ENCODE measurements at places on chromosomes 7 and 10. TPM values are rescaled to one million over a fixed set of nuclear protein-coding genes. Genes with fewer than 3 reads are reported as not detected.

DNA sequence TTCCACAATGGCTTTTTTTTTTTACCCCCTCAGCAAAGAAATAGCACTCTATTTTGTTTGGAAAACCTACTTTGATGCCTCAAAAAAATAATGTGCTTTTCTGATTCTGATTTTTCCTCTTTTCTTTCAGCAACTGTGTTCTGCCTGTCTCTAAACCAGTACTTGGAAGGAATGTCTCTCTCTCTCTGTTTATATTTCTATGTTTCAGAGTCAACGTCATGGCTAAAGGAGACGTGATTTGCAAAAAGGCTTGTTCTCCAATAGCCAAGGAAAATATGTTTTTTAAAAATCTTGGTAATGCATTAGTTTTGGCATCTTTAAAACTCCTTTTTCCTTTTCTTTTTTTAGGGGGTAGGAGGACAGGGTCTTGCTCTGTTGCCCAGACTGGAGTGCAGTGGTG, 56.0 kb upstream of the SDK1 start:
- H3K36me3 ChIP-seq = no peaks in the 10 kb centered on the region
- no peak overlapping the region for H3K4me3 ChIP-seq
- no peak for DNase-seq
- H3K4me1 ChIP-seq = peaks cover 26% of the 10 kb centered on the region

DNA sequence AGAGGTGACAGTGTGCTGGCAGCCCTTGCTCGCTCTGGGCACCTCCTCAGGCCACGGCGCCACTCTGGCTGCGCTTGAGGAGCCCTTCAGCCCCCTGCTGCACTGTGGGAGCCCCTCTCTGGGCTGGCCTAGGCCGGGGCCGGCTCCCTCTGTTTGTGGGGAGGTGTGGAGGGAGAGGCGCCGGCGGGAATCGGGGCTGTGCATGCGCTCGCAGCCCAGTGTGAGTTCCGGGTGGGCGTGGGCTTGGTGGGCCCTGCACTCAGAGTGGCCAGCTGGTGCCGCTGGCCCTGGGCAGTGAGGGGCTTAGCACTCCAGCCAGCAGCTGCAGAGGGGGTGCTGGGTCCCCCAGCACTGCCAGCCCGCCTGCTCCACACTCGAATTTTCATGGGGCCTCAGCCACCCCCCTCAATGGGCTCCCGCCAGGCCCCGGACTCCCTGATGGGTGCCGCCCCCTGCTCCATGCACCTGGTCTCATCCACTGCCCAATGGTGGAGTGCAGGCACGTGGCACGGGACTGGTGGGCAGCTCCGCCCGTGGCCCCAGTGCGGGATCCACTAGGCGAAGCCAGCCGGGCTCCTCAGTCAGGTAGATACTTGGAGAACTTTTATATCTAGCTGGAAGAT, 96.7 kb upstream of the BET1 start:
- no peaks in the 10 kb centered on the region for H3K4me1 ChIP-seq
- no peaks in the 10 kb centered on the region for H3K36me3 ChIP-seq
- no peak overlapping the region for H3K4me3 ChIP-seq
- H3K27me3 ChIP-seq = no peaks in the 10 kb centered on the region
- H3K27ac ChIP-seq = no peak overlapping the region
- DNase-seq = no peak

- no peak for DNase-seq
- H3K4me1 ChIP-seq = peaks cover 8% of the 10 kb centered on the region
- H3K4me3 ChIP-seq = peak overlapping the region; percentile 74
- no peaks in the 10 kb centered on the region for H3K36me3 ChIP-seq
- H3K27ac ChIP-seq = peak overlapping the region; percentile 76
These were observed 6.1 kb upstream of the MYOZ1 start for GRCh38 chr10:73647211-73647874.

GRCh38 chr7:134098072-134098471, 29.1 kb upstream of the LRGUK start:
- H3K4me3 ChIP-seq = no peak overlapping the region
- DNase-seq = no peak
- H3K36me3 ChIP-seq = no peaks in the 10 kb centered on the region
- H3K4me1 ChIP-seq = no peaks in the 10 kb centered on the region
- H3K27me3 ChIP-seq = no peaks in the 10 kb centered on the region

GRCh38 chr7:94602181-94602580, 53.8 kb downstream of the SGCE start:
- no peaks in the 10 kb centered on the region for H3K36me3 ChIP-seq
- no peak for DNase-seq
- no peaks in the 10 kb centered on the region for H3K4me1 ChIP-seq
- H3K27ac ChIP-seq = no peak overlapping the region
- no peak overlapping the region for H3K4me3 ChIP-seq
- no peaks in the 10 kb centered on the region for H3K27me3 ChIP-seq

GRCh38 chr10:24495666-24496460, 227.8 kb downstream of the ARHGAP21 start:
- no peaks in the 10 kb centered on the region for H3K36me3 ChIP-seq
- H3K27ac ChIP-seq = no peak overlapping the region
- H3K4me1 ChIP-seq = no peaks in the 10 kb centered on the region

- H3K4me3 ChIP-seq = no peak overlapping the region
- DNase-seq = no peak
- H3K27ac ChIP-seq = no peak overlapping the region
- H3K27me3 ChIP-seq = peaks cover 8% of the 10 kb centered on the region
- no peaks in the 10 kb centered on the region for H3K36me3 ChIP-seq
These were observed 143.4 kb downstream of the CCDC71L start for GRCh38 chr7:106517508-106517907.

DNA sequence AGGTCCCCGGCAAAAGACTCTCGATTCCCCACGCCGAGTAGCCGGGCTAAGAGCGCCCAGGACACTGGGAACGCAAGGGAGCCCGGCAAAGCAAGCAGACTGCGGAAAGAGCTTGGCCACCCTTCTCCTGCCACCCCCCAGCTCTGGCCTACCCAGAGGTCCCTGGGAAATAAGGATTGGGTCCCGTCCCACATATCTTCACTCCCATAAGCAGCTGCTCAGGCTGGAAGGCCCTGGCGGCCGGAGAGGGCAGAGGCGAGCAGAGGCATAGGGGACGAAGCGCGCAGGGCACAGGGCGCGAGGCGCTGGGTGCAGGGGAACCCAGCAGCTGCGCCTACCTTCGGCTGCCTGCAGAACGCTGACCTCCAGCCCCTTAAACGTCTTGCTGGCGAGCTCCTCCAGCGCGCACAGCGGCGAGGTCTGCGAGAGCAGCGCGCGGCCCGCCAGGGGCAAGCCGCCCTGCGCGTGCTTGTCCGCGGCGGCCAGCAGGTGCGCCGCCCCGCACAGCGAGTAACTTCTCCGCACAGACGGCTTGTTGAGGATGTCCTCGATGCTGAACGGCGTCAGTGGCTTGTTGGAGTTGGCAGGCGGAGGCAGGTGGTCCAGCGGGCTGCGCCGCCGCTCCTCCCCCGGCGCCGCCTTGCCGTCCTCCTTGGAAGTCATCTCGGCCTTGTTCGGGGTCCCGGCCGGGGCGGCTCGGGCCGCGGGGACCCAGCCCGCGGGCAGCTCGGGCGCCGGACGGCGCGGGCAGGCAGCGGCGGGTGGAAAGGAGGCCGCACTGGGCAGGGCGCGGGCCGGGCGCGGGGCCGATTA, 904 bp downstream of the LBX1 start:
- no peak overlapping the region for H3K27ac ChIP-seq
- no peaks in the 10 kb centered on the region for H3K36me3 ChIP-seq
- no peak for DNase-seq
- H3K4me1 ChIP-seq = peaks cover 51% of the 10 kb centered on the region

GRCh38 chr10:24762161-24762924, 38.7 kb upstream of the ARHGAP21 start:
- no peak overlapping the region for H3K4me3 ChIP-seq
- H3K36me3 ChIP-seq = no peaks in the 10 kb centered on the region
- no peak for DNase-seq
- H3K4me1 ChIP-seq = no peaks in the 10 kb centered on the region
- H3K27me3 ChIP-seq = no peaks in the 10 kb centered on the region
- no peak overlapping the region for H3K27ac ChIP-seq

GRCh38 chr10:72545546-72545945, 80.3 kb downstream of the MICU1 start:
- H3K27ac ChIP-seq = no peak overlapping the region
- no peak for DNase-seq
- H3K4me3 ChIP-seq = no peak overlapping the region
- no peaks in the 10 kb centered on the region for H3K4me1 ChIP-seq
- H3K27me3 ChIP-seq = no peaks in the 10 kb centered on the region
- H3K36me3 ChIP-seq = no peaks in the 10 kb centered on the region

DNA sequence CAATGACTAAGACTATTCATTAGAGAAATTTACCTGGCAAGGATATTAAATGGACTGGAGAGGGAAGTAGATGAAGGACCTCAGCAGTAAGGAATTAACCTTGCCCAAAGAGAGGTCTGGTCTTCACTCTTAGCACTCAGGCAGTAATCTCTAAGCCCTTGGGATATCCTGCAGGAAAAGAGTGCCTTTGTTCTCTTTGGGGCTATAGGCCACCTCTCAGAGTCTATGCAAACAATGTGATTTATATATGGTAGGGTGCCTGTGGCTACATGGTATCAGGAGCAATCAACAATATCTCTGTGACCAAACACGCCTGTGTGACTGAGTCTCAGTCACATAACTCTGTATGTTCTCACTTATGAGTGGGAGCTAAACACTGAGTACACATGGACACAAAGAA, 154.7 kb upstream of the CDK1 start:
- H3K27ac ChIP-seq = no peak overlapping the region
- no peaks in the 10 kb centered on the region for H3K36me3 ChIP-seq
- H3K4me1 ChIP-seq = no peaks in the 10 kb centered on the region
- no peaks in the 10 kb centered on the region for H3K27me3 ChIP-seq
- no peak overlapping the region for H3K4me3 ChIP-seq

- H3K27ac ChIP-seq = peak overlapping the region; percentile 79
- H3K4me3 ChIP-seq = no peak overlapping the region
- no peak for DNase-seq
- H3K4me1 ChIP-seq = peaks cover 5% of the 10 kb centered on the region
- no peaks in the 10 kb centered on the region for H3K36me3 ChIP-seq
These were observed 3.1 kb upstream of the MACC1 start for GRCh38 chr7:20220293-20220761.

- H3K27ac ChIP-seq = no peak overlapping the region
- no peaks in the 10 kb centered on the region for H3K4me1 ChIP-seq
- H3K27me3 ChIP-seq = no peaks in the 10 kb centered on the region
- no peak for DNase-seq
- peaks cover 94% of the 10 kb centered on the region for H3K36me3 ChIP-seq
These were observed 179.7 kb upstream of the CDCA7L start for GRCh38 chr7:22125436-22125835.

- H3K4me1 ChIP-seq = no peaks in the 10 kb centered on the region
- no peak for DNase-seq
- H3K27ac ChIP-seq = no peak overlapping the region
- no peaks in the 10 kb centered on the region for H3K27me3 ChIP-seq
- H3K4me3 ChIP-seq = no peak overlapping the region
- H3K36me3 ChIP-seq = no peaks in the 10 kb centered on the region
These were observed 180.7 kb upstream of the PRSS1 start for GRCh38 chr7:142568435-142569097.

DNA sequence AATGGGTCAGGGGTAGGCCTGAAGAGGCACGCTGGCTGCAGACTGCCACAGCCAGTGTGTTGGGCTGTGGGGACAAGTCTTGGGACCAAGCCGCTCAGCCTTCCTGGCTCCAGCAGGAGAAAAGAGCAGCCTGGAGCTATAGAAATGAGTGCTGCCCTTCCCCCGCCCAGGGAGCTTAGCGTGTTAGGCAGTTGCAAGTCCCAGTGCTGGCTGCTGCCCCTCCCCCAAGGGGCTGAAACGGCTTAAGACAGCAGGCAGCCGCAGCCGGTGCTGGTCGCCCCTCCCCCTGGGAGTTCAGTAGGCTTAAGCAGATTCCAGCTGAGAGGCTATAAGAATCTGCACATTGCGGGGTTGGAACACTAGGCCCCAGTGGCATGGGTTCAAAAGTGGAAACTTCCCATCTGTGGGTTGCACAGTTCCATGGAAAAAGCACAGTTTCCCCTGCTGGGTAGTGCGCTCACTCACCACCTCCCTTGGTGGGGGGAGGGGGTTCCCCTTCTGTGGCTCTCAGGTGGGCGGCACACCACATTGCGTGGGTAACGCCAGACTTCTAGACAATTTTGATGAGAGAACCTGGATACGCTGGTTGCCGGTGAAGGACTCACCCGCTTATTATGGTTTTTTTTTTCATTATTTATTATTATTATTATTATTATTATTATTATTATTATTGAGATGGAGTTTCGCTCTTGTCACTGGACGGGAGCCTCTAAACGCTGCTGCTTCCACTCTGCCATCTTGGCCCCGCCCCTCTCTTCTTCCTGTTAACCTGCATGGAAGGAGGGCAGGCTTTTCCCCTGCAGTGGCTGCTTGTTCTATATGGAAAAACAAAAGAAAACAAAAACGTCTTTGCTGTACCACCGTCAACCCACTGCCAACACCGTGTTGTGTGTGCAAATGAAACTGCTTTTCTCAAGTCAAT, 151.1 kb downstream of the CXCL12 start:
- no peak overlapping the region for H3K27ac ChIP-seq
- H3K27me3 ChIP-seq = no peaks in the 10 kb centered on the region
- no peak for DNase-seq
- H3K4me3 ChIP-seq = no peak overlapping the region
- H3K36me3 ChIP-seq = no peaks in the 10 kb centered on the region
- no peaks in the 10 kb centered on the region for H3K4me1 ChIP-seq

- no peaks in the 10 kb centered on the region for H3K36me3 ChIP-seq
- H3K4me1 ChIP-seq = no peaks in the 10 kb centered on the region
- H3K4me3 ChIP-seq = no peak overlapping the region
- H3K27me3 ChIP-seq = no peaks in the 10 kb centered on the region
These were observed 78.1 kb upstream of the RET start for GRCh38 chr10:42998481-42999384.

ZNF783 gene
- 3.1 TPM for total RNA-seq

TRIM50 gene
- total RNA-seq = not detected

CYP3A4 gene
- total RNA-seq = not detected

C10orf95 gene
- total RNA-seq = 1.1 TPM

TAC1 gene
- total RNA-seq = not detected

LMTK2 gene
- total RNA-seq = 16.0 TPM

MUC3A gene
- total RNA-seq = not detected
